Activated CD8-positive, alpha-beta memory T cell treated with anti-CD3 and anti-CD28 coated beads for 1 hour (primary cell): ENCODE measurements at places on chromosomes 4 and X.

DNA sequence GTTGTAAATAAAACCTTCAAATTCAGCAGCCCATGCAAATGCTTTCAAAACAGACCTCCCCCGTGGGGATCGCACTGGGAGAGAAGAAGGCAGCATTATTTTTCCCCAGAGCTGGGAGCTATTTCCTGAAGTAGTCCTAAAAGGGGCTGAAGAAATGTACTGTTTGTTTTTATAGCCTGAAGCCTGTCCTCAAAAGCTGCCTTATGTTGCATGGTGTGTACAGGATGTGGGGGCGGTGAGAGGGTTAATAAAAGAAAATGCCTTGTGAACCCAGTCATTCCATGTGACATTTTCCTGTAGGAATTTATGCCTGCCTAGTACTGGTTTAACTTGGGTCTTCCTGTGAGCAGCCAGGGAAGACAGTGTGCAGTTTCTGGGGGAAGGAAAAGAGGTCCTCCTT, 144.1 kb downstream of the SOWAHB start:
- no peak for DNase-seq

- DNase-seq: no peak
Measured at GRCh38 chr4:177737387-177737940, 295.2 kb upstream of the AGA start.

- DNase-seq: no peak
Measured at GRCh38 chrX:80799584-80799983, 10.1 kb downstream of the BRWD3 start.

DNA sequence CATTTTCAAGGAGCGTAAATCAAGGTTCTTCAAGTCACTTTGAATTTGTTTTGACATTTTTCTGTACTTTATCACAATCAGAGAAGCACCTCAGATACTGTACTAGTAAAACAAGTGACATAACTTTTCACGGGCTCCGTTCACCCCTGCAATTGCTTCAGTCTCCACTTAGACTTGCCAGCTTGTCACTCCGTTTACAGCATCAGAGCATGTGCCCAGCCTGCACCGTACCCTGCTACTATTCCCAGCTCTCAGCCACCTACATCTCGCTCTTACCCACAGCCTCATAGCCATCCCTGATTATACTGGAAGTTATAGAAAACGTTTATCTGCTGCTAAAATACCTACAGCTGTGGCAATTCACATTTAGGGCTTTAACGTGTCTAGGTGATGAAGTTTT, 135.3 kb upstream of the TENM3 start:
- DNase-seq: no peak

- no peak for DNase-seq
Measured at GRCh38 chr4:41750121-41750625, 1.6 kb upstream of the PHOX2B start.

DNA sequence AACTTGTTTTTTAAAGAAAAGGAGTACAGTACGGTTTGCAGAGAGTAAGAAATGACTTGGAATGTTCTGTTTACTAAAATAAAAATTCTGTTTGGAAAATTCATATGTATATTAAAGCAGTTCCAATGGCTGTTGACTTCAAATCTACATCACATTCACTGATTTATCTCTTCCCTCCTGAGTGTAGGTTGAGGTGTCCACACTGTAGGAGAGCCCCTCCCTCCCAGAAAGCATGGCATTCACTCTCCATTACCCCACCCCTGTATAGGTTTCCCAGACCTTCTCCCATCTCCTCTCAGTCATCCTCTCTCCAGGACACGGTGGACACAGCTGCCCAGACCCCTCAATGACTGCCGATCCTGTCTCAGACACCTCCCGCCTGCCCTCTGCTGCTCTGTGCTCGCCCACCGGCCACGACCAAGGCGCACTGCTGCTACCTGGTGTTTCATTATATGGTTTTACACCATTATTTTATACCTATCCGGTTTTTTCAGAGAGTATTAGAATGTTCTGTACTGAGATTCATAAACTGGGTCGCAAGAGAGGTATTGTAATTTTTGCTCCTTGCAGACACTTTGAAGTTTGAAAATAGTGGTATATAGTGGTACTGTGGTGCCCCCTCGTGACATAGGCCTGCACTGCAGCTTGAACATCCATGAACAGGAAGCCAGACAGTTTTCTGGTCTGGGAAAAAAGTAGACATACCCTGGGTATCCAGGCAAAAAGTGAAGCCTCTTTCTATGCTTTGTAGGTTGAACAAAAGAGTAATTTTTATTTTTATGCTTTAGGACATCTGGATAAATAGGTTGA, 38.8 kb upstream of the BEX4 start:
- DNase-seq: peak; percentile 9

- DNase-seq: no peak
Measured at GRCh38 chrX:134999469-134999868, 8.7 kb downstream of the SMIM10 start.

DNA sequence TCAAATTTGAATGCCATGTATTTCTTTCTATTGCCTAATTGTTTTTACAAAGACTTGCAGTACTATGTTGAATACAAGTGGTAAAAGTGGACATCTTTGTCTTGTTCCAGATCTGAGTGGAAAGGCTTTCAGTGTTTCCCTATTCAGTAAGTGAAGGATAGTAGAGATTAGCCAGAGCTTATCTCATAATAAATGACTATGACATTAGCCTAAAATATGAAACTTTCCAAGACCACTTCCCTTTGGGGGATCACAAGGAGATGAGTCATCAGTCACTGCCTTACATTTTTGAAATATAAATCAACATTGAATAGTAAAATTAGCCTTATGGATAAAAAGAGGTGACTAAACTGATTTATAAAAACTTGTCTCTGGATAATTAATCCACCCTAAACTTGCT, 554.1 kb upstream of the MAGEB2 start:
- DNase-seq: no peak

GRCh38 chr4:56475917-56476316, 8.5 kb downstream of the SRP72 start:
- no peak for DNase-seq
